ENCODE measurements at places on chromosomes 5 and 9. TPM values are rescaled to one million over a fixed set of nuclear protein-coding genes. Genes with fewer than 3 reads are reported as not detected.

Gene PLCXD3
- total RNA-seq, result not detected

Gene ADCY2
- total RNA-seq, result not detected

Gene NEURL1B
- 2.0 TPM for total RNA-seq

Gene SLC6A7
- not detected for total RNA-seq

Gene CSF1R
- total RNA-seq, result 0.14 TPM

Gene CCDC69
- total RNA-seq, result 63.5 TPM

Data from T-helper 2 cell treated with Interferon-gamma antibody and Interleukin-4, amounts not matched to agents 100 ng/mL and 5 ng/mL, for 36 hours (primary cell).